RPMI7951 (cell line): ENCODE measurements at places on chromosomes 2 and 18. TPM values are rescaled to one million over a fixed set of nuclear protein-coding genes. Genes with fewer than 3 reads are reported as not detected.
A peak's percentile ranks its signal among the peaks of the same experiment; 100 is the strongest.

- no peak for DNase-seq
Observed at GRCh38 chr2:85156619-85157018, 23.4 kb downstream of the TCF7L1 start.

- DNase-seq: peak; percentile 85
Observed at GRCh38 chr2:152560166-152560565, 157.1 kb downstream of the PRPF40A start.

- DNase-seq: peak; percentile 56
Observed at GRCh38 chr2:224401641-224402342, at the start of gene FAM124B. Gene FAM124B (minus strand): TSS chr2:224402107. CDS start chr2:224401768, 339 bp downstream.

DNA sequence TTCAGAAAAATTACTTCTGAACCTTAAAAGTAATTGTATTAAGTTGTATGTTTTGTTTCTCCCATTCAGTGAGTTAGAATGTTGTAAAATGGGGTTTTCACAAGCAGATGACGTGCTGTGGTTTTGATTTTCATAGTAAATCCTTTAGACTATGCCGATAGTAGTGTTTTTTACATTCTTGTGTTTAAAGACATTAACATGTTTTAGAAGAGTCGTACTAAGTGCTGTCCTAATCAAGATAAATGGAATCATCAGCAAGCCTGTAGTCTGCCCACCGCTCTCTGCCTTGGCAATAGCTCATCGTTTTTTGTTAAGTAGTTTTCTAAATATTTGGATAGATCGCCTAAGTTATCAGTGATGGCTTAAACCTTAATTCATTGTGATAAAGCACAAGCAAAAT lies 21.5 kb downstream of the PKP4 start:
- DNase-seq: no peak

DNA sequence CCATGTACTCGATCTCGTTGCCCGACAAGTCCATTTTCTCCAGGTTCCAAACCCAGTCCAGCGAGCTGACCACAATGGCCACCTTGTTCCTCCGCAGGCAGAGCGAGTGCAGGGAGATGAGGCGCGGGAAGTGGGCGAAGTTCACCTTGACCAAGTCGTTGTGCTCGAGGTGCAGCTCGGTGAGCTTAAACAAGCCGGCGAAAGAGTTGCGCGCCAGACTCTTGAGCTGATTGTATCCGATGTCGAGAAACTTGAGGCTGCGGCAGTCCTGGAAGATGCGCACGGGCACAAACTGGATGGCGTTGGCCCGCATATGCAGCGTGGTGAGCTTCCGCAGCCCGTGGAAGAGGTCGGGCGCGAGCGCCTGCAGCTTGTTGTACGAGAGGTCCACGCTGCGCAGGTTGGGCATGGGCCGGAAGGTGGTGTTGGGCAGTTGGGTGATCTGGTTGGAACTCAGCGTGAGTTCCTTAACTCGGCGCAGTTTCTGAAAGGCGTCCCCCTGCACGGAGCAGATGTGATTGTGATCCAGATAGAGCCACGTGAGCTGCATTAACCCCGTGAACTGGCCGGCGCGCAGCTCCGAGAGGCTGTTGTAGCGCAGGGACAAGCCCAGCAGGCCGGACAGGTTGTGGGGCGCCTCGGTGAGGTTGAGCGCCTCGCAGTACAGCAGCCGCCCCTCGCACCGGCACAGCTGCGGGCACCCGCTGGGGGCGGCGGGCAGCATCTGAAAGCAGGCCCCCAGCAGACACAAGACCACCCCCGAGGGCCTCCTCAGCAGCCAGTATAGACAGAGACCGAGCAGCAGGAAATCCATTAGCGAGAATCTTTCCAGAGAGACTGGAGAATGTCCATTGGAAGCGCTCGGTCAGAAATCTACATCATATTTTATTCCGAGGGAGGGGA lies 1.3 kb downstream of the LRRTM1 start:
- no peak for DNase-seq

- no peak for DNase-seq
Observed at GRCh38 chr2:123035541-123035940, 989.5 kb upstream of the CNTNAP5 start.

DNA sequence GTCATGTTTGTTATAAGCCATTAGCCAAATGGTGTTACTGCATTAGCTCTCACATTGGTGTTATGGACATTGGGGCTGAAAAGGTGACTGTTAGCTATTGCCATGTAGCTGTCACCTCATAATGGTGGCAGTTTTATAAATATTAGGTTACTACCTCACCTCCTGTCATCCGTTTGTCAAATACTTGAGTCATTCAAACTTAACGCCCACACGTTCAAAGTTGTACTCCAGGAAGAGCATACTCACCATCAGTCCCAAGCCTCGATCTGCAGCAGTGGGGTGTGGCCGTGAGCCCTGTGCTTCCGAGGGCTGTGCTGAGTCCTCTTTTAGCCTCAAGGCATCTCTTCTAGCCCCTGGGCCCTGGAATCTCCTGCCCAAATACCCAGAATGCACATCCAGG lies 87.3 kb downstream of the PDK1 start:
- peak; percentile 43 for DNase-seq

DNA sequence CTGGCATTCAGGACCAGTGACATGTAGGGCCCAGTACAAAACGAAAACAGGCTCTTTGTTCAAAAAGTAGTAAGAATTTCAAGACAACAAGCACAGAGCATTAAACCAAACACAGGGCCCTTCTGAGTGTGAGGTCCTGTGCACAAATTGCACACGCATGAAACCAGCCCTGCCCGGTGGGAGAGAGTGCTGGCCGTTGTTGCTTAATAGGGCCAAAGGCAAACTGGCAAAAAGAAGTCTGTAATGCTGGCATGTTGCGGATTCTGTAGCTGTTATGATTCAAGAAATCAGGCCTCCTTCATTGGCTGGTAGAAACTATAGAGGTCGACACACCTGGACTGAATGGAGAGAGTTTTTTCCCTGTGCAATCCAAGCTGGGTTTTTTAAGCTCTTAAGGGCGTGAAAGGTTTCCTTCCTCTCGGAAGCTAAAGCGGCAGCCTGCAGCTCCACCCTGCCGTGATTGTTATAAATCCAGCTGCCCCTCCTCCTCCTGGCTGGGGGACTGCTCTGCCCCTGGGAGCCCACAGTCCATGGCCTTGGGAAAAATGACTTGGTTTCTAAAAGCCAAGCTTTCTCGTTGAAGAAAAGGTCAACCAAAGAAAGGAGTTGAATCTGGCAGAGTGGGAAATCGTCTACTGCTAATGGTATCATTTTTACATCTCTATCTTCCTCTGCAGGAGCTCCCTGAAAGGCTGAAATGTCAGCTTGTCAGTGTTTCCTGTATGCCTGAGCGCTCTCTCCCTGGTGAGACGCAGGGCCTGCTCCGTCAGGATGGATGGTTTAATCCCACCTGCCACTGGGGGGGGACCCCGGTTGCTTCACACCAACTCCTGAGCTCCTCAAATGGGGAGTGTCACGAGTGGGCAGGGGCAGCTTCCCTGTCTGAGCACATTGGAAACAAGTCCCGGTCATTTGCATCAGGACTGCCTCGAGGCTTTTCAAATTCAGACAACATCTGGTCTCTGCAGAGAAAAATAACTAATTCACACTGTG lies 143.6 kb downstream of the ALPK2 start:
- no peak for DNase-seq

GRCh38 chr2:127054996-127055785 lies 51.8 kb downstream of the BIN1 start:
- no peak for DNase-seq

GRCh38 chr2:135650721-135651120 lies 90.9 kb upstream of the UBXN4 start:
- peak; percentile 4 for DNase-seq

DNA sequence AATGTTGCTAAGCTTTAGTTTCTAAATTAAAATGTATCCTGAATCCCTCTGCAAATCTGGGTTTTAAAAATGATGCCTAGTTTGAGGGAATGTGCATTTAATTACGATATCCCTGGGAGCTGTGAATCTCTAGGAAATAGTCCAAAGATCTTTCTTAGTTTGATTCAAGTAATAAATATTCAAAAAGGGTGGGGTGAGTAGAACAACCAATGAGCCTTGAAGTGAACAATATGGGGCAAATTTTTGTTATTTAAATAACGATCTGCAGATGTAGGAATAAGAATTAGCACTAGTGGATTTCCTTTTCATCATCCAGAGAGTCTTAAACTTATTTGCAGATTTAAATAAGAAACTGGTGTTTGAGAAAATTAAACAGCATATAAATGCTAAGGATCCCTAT lies 106.3 kb downstream of the ACVR1 start:
- DNase-seq: no peak

DNA sequence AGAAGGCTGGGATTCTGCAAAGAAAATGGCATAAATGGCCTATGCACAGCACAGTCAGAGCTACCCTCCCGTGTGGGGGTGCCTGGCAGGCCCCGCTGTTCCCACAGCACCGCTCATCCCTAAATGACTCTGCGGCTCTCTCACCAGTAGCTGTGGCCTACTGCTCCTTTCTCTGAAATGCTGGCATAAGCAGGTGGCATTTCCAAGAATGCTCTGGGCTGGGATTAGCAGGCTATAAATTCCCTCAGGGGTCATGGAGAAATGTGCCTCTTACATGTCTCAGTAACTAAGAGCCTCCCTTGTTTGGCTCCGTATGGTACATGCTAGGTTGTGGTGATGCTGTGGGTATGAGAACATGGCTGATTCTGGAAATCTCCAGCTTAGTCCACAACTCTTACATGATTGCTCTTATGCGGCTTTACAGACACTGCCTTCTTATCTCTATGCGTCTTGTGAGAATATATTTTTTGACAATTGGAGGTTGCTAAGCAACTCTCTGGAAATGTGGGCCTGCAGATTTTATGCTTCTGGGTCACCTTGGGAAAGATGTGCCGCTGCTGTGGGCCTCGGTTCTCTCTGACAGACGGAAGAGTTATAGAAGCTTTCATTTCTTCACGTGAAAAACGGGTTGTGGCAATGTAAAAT lies 80.3 kb upstream of the GATA6 start:
- no peak for DNase-seq

- DNase-seq: peak; percentile 47
Observed at GRCh38 chr18:28801876-28802275, 624.9 kb upstream of the CDH2 start.

DNA sequence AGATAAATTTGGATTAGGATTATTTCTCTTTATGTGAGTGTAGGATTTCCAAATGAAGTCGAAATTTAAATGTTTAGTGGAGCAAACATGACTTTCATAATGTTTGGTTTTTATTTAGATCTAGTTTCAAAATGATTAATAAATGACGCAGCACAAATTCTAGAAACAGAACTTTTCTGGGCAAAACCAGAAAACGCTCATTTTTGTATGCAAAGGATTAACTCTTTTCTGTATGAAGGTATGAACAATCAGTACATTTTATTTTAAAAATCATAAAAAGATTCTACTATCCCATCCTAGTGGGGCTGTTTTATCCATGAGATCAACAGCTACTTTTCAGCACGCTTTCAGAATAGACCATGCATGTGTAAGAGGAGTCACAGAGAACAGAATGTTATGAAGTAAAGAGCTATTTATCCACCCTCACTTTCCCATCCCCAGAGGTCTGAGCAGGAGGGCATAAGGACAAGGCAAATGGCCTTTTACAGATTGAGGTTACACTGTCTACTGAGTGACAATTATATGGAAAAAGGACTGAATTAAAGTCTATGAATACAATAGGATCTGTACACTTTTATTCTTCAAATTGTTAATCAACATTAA lies 270.8 kb downstream of the ZEB2 start:
- no peak for DNase-seq

GRCh38 chr18:56716692-56717146 lies 65.6 kb downstream of the WDR7 start:
- DNase-seq: no peak

- no peak for DNase-seq
Observed at GRCh38 chr18:79372991-79373390, 22.7 kb upstream of the NFATC1 start.

GRCh38 chr18:33201509-33201926 lies 239.0 kb downstream of the CCDC178 start:
- DNase-seq: peak; percentile 1

- DNase-seq: no peak
Observed at GRCh38 chr2:200873560-200873959, 9.1 kb upstream of the CLK1 start.

- DNase-seq: no peak
Observed at GRCh38 chr2:238286987-238287736, 1.2 kb downstream of the PER2 start.

DNA sequence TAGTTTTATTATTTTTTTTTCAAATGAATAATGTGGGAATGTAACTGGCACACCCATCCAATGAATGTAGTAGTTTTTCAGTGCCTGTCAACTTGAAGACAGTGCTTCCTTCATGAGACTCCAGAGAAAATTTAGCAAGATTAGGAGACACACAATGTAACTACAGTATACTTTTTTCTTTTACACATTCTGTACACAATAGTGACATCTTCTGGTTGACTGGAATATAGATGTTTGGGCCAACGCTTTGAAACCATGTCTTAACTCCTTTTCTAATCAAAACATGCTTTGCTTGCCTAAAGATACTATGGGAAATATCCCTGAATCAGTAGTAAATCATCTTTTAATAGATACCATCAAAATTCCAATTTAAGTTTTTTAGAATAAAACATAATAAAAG lies 229.5 kb upstream of the ZC3H15 start:
- DNase-seq: peak; percentile 17

DNA sequence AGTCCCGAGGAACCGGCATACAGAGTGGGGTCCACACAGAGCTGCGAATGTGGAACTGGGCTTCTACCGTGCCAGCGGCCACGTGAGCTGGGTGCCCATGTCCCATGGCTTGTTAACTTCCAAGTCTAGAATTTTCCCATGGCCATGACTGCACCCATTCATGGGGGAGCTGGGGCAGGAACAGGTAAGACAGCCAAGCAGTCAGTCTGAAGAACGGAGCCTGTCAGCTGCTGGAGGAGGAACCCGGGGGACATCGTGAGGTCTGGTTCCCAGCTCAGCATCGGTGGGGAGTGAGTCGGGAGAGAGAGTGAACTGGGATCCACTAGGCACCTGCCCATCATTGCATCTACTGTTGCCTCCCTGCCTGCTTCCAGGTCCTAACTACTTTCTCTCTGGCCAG lies 86.9 kb downstream of the SH3RF3 start:
- no peak for DNase-seq

GRCh38 chr2:11930211-11930761 lies 183.9 kb downstream of the LPIN1 start:
- DNase-seq: peak; percentile 25

VIT gene
- total RNA-seq: 0.88 and 2.9 TPM in 2 replicates

ITPRIPL1 gene
- 14.5 and 15.9 TPM in 2 replicates for total RNA-seq

HOXD12 gene
- not detected in 2 replicates for total RNA-seq

ASTL gene
- not detected in 2 replicates for total RNA-seq

SPDYA gene
- 0.20 and 0.60 TPM in 2 replicates for total RNA-seq

RRM2 gene
- total RNA-seq: 134 and 144 TPM in 2 replicates

KYNU gene
- total RNA-seq: 25.5 and 31.6 TPM in 2 replicates

ANKRD62 gene
- total RNA-seq: not detected in 2 replicates

MDH1B gene
- total RNA-seq: 1.2 TPM in 2 replicates

COPS8 gene
- total RNA-seq: 261 and 316 TPM in 2 replicates

TIA1 gene
- 89.6 and 116 TPM in 2 replicates for total RNA-seq

STARD6 gene
- total RNA-seq: 0.84 and 0.88 TPM in 2 replicates

DOK6 gene
- not detected in 2 replicates for total RNA-seq

GCKR gene
- total RNA-seq: not detected in 2 replicates

TTN gene
- 0.10 and 0.12 TPM in 2 replicates for total RNA-seq

GATA6 gene
- total RNA-seq: 2.9 and 3.3 TPM in 2 replicates
